ELR (cell line): ENCODE measurements at places on chromosomes 13 and 19.

DNA sequence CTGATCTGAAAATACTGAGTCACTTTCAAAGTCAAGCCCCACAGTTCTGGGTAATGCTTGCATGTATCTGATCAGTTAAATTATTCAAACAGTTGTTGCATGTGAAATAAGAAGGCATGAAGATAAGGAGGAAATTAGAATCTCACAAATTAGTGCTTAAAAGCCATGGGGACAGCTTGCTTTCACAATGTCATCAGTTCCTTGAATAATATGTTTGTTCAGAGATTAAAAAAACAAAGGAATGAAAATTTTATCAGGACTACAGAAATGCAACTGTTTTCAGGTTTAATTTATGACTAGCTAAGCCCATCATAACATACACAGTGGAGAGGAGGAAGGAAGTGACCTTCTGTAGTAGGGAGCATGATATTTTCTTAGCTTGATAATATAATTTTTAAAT, 150.1 kb downstream of the OXGR1 start:
- no peak for DNase-seq

DNA sequence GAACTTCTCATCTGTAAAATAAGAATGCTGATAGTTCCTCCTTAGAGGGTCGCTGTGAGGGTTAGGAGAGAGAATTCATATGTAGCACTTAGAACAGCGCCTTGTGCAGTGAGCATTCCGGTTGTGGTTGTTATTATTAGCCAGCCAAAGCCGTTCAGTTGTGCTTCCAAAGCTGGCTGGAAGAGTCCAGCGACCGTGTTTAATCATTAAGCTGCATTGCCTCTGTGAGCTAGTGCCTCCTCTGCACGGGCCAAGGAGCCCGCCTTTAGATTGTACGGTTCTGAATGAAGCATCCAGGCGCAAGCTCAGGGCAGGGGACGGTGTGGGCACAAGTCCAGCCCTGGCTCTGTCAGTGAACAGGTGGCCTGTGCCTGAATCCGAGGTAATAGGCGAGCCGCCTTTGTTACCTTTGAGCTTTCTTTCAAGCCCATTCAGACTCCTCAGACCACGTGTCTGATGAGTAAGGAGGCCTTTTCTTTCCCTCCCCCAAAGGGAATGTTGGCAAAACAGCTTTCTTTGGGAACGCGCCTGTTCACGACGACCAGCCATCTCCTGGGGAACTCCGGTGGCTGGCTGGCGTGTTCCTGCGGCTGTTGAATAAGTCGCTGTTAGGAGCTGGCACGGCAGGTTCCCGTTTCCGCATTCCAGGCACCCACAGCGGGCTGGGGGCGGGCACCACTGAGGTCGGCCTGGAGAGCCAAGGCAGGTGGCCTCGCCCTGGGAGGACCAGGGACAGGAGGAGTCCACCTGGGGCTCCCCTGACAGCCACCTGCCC, 25.1 kb downstream of the SIPA1L3 start:
- DNase-seq: peak; percentile 20

GRCh38 chr13:110944121-110944967, 29.5 kb upstream of the ANKRD10 start:
- DNase-seq: peak; percentile 70

GRCh38 chr13:49214917-49215376, 5.2 kb upstream of the MLNR start:
- DNase-seq: peak; percentile 28

GRCh38 chr19:13118424-13119193, 545 bp downstream of the NACC1 start:
- DNase-seq: peak; percentile 71

GRCh38 chr13:113584870-113585671, 518 bp downstream of the TFDP1 start:
- peak; percentile 42 for DNase-seq

DNA sequence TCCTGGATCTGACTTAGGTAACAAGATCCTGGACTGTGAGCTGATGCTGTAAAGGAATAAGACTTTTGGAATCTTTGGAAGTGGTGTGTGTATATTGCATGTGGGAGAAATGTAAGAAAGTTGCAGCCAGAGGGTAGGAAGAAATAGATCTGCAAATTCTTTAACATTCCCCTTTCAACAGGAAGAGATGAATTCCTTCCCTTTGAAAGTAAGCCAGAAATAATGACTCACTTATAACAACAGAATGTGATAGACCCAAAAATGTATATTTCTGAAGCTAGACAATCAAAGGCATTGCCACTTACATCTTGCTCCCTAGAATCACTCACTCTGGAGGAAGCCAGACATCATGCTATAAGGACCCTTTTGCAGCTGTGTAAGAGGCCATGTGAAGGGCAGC, 9.8 kb upstream of the SIAH3 start:
- DNase-seq: peak; percentile 50

GRCh38 chr19:2113439-2114211, 16.9 kb downstream of the IZUMO4 start:
- DNase-seq: peak; percentile 40

GRCh38 chr19:45814851-45815480, at the start of gene RSPH6A:
Gene RSPH6A, minus strand, starts transcription at chr19:45815308. Its CDS starts 132 bp downstream, at chr19:45815176.
- no peak for DNase-seq

DNA sequence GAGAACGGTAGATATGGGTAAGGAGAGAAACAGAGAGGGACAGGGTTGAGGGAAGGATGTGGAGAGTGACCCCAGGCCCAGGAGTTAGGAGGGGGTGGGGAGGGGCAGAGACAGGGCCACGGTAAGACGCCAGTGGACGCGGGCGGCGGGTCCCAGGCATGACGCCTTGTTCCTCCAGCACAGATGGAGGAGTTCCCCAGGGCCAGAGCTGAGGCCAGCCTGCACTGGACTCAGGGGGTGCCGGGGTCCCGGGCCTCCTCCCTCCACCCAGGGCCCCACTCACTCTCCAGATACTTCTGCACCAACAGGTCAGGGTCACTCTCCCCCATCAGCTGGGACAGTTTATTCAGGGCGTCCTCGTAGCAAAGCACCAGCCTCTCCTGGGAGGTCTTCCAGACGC, 22.0 kb upstream of the EMP3 start:
- no peak for DNase-seq

DNA sequence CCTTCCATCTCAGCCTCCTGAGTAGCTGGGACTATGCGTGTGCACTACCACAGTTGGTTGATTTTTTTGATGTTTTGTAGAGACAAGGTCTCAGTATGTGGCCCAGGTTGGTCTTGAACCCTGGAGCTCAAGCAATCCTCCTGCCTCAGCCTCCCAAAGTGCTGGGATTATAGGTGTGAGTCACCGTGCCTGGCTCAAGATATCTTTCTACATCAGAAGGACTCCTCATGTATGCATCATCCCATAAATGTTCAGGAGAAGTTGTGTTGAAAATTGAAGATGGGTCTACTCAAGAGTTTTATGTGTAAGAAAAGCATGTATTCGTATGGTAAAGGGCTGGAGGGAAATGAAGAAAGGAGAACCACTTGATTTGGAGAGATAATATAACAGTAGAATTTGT, 71.8 kb upstream of the STK24 start:
- DNase-seq: peak; percentile 35

GRCh38 chr13:113535381-113535781, 44.9 kb upstream of the DCUN1D2 start:
- DNase-seq: no peak

GRCh38 chr19:17616961-17617806, 61.7 kb downstream of the COLGALT1 start:
- DNase-seq: peak; percentile 39

DNA sequence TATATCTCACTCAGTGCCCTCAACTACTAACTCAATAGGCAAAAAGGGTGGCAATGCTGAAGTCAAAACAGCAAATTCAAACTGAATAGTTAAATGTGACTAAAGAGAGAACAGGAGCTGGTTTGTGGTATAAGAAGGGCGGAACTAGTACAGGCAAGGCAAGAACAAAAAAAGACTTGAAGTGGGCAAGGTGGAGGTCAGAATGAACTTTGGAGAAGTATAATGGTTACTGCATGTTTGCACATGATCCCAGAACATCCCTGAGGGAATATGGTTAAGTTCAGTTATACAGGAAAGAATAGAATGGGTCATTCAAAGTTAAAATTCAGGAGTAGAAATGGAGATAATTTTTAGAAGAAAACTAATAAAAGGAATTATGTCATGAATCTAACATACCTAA, 85.5 kb downstream of the DIAPH3 start:
- no peak for DNase-seq

DNA sequence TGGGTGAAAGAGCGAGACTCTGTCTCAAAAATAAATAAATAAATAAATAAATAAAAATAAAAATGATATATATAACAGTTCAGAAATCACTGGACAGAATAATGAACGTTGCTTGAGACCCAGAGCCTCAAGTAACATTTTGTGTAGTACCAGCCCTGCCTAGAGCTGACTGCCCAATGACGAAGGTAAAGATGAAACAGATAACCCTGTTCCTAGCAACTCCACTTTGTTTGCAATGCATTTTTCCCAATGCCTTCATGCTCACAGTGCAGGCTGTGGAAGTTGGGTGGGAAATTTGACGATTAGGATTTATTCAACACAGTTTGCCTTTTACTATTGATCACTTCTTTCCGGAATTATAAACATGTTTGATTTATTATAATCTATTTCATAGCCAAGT, 22.2 kb upstream of the FRY start:
- DNase-seq: no peak

- DNase-seq: no peak
These were observed 1792.7 kb upstream of the MIR17HG start for GRCh38 chr13:89554801-89555200.

- no peak for DNase-seq
These were observed 127.8 kb downstream of the CRYL1 start for GRCh38 chr13:20397896-20398295.

GRCh38 chr13:95073747-95074311, 227.4 kb downstream of the ABCC4 start:
- DNase-seq: peak; percentile 32

DNA sequence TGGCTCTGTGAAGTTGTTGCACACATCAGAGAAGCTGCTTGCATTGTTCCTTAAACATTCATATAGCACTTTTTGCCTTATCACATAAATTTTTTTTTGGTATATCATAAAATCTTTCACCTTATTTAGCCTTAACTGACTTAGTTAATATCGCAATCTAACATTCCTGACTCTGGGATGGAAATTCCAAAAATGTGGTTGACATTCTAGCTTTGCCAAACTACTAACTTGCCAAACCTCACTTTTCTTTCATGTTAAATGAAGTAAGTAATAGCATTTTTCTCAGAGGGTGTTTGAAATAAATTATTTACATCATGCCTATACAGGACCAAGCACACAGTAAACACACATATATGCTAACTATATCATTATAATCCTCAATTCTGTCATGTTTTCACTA, 736.9 kb upstream of the PCDH9 start:
- DNase-seq: no peak

- no peak for DNase-seq
These were observed 10.6 kb downstream of the FZR1 start for GRCh38 chr19:3516675-3517207.

GRCh38 chr13:78192716-78193115, 274.1 kb upstream of the EDNRB start:
- peak; percentile 89 for DNase-seq

DNA sequence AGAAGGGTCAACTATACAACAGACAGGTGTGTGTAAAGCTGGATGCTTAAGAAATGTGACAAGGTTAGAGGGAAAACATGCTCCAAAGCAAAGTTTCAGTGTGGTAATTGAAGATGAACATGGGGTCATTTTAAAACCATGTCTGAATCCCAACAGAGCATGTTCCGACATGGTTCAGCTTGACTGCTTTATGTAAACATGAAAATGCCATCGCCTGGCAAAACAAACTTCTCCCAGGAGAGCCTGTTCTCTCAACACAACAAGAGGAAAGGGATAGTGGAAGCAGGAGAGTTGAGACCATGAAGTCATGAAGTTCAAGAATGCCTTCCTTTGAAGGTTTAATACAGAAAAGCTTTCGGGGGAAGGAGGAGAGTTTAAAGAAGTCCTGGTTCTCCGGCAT, 85.8 kb downstream of the EPSTI1 start:
- DNase-seq: no peak

DNA sequence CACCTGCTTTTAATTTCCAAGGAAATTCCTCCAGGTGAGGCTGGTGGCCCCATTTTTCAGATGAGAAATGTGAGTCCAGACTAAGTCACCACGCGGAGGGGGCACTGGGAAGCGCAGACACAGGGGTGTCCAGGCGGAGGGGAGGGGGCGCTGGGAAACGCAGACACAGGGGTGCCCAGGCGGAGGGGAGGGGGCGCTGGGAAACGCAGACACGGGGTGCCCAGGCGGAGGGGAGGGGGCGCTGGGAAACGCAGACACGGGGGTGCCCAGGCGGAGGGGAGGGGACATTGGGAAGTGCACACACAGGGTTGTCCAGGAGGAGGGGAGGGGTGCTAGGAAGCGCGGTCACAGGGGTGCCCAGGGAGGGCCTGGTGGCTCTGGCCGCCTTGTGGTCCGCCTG, 3.5 kb downstream of the GRK1 start:
- DNase-seq: no peak

DNA sequence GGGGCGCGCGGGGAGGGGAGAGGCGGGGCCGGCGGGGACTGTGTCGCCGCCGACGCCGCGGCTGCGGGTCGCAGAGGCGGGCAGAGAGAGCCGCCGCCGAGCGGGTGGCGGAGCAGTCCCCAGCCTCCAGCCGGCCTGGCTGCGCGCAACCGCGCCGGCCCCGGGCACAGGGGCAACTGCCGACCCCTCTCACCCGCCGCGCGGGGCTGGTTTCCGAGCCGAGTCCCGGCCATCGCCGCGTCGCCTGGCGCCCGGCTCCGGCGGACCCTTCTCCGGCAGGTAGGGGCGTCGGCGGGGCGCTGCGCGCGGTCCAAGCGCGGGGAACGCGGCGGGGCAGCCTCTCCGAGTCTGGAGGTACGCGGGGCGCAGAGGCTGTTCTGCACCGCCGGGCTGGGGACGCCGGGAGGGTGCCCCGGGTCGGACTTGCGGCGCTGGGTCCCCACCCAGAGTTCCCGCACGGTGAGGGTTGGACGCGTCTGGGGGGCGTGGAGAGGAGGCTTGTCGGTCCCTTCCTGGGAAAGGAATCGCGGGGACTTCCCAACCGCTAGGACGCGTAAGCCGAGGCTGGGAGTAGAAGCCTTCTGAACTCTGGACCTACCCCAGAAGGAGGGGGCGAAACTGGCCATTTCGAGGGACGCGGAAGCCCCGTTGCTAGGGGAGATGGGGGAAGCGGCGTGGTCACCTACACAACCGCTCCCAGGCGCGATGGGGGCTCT, 133.6 kb upstream of the MYO16 start:
- no peak for DNase-seq

- no peak for DNase-seq
These were observed 14.7 kb downstream of the GARRE1 start for GRCh38 chr19:34269081-34269480.

- DNase-seq: no peak
These were observed 12.7 kb upstream of the OR10H1 start for GRCh38 chr19:15828121-15828610.

- DNase-seq: peak; percentile 17
These were observed 28.4 kb downstream of the ZNF844 start for GRCh38 chr19:12092956-12093355.
